ENCODE measurements at places on chromosomes 3 and 15.
A peak's percentile ranks its signal among the peaks of the same experiment; 100 is the strongest.

DNA sequence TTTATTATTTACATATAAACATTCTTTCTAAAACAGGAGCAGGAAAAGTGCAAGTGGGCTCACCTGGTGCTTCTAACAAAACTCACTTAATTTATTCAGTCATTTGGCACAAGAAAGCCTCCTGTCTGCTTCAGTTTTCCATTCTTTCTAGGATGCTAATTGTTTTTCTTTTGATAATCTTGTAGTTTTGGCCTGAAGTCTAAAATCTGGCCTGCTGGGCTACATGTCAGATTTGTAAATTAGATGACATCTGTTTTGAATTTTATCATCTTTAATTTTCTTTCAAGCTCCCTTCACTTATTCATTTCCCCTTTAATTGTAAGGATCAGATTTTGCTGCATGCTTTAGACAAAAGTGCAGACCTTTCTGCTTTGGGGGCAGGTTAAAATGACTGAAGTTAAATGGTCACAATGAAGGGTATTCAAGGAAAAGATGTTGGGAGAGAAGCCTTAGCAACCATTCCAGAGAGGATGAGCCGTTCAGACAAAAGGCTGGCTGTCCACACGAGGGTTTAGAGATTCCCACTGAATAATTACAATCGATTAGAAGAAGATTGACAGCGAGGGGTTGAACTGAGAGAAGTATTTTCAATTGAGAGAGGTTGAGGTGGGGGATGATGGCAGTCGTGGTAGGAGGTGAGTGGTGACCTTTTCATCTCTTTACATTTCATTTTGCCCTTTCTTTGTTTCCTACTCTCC, 59.9 kb upstream of the PTX3 start:
- DNase-seq, result no peak

GRCh38 chr15:75031848-75032247, 8.5 kb downstream of the PPCDC start:
- no peak for DNase-seq

- no peak for DNase-seq
These were observed 23.9 kb downstream of the SEC22C start for GRCh38 chr3:42557854-42558253.

GRCh38 chr3:138332472-138333073, 2.9 kb upstream of the NME9 start:
- peak; percentile 22 for DNase-seq

GRCh38 chr3:122310361-122310760, 14.7 kb upstream of the CSTA start:
- no peak for DNase-seq

DNA sequence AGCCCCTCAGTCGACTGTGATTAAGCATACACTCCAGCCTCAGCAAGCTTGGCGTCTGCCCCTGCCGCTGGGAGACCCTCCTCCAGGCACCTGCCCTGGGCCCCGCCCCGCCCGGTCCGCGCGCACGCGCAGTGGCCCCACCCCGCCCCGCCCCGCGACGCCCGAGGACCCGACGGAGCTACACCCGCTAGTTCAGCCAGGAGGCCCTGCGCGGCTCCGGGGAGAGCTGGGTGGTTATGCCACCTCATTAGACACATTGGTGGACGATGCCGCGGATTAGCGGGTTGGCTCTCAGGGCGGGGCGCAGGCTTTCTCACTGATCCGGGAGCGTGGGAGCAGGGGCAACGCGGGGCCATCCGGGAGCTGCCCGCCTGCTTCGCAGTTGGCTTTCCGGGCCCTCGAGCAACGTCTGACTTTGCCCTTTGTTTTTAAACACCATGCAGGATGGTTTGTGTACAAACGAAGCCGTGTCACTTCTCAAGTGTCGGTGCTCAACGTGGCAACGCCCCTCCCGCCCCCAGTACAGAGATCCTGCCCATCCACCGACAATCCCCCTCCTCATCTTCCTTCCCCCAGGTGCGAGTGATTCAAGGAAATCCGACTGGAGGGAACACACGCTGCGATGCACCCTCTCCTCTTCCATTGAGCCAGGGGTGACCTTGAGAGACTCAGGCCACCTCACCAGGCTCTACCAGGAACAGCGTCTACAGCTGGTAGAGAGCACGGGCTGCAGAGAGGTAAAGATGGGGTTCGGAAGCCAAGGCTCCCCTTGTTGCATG, 109.3 kb downstream of the SHQ1 start:
- DNase-seq, result peak; percentile 99

DNA sequence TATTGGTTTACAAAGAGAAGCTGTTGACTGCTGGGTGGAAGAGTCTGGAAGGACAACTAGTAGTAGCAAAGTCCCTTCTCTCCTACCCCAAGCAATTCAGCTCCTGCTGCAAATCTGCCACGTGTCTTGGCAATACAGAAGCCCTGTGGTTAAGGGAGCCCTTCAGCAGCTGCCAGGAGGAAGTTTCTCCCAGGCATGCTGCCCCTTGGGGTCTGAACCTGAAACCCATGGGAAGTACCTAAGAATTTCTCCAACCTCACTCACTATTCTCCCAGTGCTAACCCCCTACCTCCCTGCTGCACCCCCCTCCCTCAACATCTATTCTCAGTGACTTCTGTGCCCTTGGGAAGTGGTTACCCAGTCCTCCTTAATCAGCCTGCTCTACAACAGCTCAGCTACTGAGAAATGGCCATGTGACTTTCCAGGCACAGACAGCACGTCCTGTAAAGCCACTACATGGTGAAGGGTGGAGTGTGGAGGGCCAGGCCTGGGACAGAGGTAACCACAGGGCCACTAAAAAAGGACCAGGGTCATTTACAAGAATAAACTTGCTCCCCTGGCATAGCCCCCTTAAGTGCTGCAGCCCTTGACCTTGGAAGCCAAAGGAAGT, 316.6 kb downstream of the NTRK3 start:
- no peak for DNase-seq

DNA sequence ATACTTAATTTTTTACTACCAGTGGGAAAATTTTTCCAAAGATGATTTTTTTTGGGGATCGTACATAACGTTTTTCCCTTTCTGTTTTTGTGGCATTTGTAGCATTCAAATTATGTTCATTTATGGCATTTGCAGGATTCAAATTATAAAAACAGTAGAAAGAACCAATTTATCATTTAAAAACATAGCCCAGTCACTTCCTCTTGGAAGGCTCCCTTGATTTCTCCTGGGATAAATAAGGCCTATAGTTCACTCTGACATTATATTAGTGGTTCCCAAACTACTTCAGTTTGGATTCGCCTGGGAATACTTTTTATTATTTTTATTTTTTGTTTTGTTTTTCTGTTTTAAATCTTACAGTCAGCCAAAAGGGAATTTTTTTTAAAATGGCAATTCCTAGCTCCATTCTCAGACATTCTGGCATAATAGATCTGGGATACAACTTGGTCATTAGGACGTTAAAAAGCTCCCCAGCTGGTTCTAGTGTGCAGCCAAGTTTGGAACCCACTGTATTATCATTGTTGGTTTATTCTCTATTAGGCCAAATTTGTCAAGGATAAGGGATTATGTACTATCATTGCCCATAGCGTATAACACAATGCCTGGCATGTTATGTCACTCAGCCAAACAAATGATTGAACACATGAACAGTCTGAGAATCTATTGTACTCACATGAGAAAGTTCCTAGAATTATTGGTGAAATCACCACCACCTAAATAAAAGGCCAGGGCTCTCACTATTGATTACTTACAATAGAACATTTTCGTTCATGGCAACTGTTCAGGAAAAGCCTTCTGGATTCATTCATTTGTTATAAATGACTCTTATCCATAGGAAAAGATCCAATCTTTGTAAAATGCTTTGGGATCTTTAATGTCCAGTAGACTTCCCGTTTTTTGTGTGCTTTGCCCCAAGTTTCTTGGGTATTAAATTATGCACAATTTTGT, 28.9 kb downstream of the RARB start:
- no peak for DNase-seq

DNA sequence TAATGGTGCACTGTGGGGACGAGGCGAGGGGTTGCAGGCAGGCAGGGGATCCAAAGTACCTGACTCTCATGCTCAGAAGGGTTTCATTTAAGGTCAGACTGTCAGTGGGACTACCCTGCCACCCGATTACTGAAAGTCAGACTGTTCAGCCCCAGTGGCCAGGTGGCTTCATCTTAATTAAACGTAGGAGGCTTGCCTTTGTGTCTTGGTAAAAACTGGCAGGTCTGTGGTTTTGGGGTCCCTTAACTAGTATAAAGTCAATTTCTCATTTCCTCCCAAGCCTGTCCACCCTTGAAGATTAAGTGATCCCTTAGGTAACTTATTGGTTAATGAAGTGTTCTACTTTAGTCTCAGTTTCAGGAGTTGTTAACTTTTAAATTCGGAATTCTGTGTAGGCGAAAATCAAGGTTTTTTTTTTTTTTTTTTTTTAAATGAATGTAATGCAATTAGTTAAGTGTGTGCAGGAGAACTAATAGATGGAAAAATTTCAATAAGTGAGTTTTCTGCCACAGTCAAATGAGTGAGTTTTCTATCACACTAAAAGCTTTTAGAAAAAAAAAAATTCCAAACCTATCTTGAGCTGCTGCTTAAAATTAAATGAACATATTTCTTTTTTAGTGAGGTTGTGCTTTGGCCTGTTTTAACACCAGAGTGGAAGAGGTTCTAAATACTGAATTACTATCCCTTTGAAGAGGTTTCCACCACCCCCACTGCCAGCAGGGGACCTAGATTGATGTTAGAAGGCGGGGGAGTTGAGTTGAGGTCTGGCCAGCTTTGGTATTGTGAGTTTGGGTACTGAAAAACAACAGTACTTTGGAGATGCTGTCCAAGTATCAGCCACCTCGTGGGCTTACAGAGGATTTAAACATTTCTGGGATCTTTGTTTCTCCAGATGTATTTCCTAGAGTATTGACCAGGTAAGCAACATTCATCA, 15.2 kb downstream of the ITPR1 start:
- DNase-seq, result peak; percentile 35

GRCh38 chr3:42699511-42699971, 3.1 kb downstream of the HHATL start:
- no peak for DNase-seq

GRCh38 chr3:32606960-32607359, 36.3 kb upstream of the DYNC1LI1 start:
- no peak for DNase-seq

DNA sequence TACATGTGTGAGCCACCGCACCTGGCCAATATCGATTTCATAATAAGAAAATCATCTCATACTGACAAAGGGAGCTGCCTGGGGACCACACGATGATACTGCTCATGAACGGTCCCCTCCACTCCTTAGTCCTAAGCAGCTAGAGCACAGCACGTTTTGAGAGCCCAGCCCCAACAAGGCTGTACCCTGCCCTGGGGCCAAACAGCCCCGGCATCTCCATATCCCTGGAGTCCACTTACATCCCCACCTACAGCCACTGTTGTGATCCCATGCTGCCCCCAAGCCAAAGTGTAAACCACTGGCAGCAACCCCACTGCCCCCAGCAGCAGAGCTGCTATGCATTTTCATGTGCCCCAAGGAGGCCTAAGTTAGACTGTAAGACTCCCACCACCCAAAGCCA, 52.8 kb downstream of the ADAM10 start:
- DNase-seq, result no peak

GRCh38 chr3:151770956-151771355, 37.2 kb downstream of the AADACL2 start:
- DNase-seq, result peak; percentile 17

GRCh38 chr15:60555291-60555690, 76.3 kb upstream of the ICE2 start:
- no peak for DNase-seq

DNA sequence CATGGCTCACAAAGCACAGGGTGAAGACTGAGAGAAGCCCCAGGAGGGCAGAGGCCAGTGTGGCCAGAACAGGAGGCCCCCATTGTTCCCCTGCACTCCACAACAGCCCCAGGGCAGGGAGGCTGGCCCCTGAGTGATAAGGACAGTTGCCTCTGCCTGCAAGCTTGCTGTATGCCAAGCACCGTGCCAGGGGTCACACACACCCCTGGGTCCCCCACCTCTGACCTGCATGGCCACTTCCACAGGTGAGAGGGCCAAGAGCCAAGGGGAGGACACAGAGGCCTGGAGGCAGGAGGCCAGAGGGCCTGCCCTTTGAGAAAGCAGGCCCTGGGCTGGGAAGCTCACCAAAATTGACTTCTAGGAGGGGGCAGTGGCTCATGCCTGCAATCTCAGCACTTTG, 23.7 kb downstream of the ATRIP start:
- DNase-seq, result no peak

GRCh38 chr3:115553796-115554486, 69.4 kb upstream of the GAP43 start:
- DNase-seq, result no peak

DNA sequence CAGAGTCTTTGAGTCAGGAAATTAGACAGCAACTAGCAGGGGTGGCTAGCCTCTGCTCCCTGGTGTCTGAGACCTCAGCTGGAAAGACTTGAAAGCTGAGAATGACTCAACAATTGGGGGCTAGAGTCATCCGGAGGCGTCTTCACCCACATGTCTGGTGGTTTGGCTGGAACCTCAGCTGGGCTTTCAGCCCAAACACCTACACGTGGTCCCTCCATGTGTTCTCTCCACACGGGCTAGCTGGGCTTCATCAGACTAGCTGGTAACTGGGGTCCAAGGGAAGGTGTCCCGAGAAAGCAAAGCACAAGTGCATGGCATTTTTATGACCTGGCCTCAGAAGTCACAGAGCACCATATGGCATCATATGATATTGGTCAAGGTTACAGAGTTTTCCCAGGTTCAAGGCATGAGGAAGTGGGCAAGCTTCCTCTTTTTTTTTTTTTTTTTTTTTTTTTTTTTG, 19.9 kb upstream of the ABHD2 start:
- no peak for DNase-seq

DNA sequence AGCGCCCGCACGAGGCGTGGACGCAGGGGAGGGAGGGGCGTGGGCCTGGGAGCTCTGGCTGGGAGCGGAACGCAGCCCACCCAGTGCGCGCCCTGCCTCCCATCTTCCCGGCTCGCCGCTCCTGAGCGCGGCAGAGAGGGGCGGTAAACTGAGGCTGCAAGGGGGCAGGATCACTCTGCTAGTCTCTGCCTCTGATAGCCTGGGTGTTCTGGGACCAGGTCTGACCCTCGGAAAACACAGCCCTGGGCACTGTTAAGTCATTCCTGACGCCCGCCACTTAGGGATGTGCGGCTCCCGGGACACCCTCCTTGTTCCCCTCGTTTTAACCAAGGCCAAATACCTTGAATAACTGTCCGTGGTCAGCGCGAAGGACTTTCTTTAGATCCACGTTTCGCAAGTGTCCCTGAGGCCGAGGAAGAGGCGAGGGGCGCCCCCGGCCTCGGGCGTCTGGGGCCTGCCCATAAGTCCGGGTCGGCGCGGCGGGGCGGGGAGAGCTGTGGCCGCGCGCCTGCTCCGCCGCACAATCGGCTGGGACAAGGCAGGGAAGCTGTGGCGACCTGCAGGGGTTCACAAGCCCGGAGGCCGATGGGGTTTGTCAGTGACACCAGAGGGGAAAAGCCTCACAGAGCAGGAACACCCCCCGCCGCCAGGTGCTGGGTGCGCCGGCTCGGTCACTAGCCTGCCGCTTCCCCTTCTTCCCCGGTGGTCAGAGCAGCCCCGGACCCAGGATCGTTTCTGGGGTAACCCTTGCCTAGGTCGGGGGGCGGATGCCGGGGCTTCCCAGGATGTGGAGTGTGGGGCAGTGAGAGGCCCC, 1.5 kb downstream of the ITPKA start:
- peak; percentile 39 for DNase-seq

GRCh38 chr15:65867244-65867643, 2.0 kb upstream of the RAB11A start:
- no peak for DNase-seq

Measured in iPS-NIHi11 (cell line).